ENCODE measurements at places on chromosomes 1 and 21. TPM values are rescaled to one million over a fixed set of nuclear protein-coding genes. Genes with fewer than 3 reads are reported as not detected.
A peak's percentile ranks its signal among the peaks of the same experiment; 100 is the strongest.

GRCh38 chr1:192399161-192399560 lies 82.4 kb downstream of the RGS21 start:
- DNase-seq = no peak

Gene ADCY10
- 0.06 TPM for total RNA-seq

Gene SLC16A4
- 1.2 TPM for total RNA-seq

GRCh38 chr1:38677756-38678155 lies 181.8 kb downstream of the RRAGC start:
- DNase-seq = no peak

GRCh38 chr1:211625040-211625439 lies 46.1 kb upstream of the SLC30A1 start:
- DNase-seq = no peak

DNA sequence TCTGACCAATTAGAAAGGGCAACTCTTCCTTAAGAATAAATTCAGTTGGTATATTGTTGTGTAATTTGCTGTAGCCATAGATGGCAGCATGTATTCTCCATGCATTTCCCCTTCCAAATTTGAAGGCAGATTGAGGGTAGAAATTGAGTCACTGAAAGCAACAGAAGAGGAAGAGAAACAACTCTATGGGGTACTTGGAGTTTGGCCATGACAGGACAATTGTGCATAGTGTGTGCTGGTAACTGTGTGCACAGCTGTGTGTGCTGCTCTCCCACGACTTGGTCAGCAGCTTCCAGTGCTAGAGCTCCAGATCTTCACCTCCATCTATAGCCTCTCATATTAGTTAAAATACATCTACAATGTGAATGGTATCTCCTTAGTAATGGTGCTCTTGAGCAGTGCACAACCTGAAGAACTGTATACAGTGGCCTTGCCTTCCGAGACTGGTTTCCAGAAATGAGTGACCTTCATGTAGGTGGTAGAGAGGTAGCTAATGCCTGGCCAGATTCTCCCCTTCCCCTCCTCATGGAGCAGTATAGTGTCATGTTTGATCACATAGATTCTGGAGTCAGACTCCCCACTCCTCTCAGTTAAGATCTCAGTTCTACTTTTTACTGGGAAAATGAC lies 882 bp upstream of the FCAMR start:
- no peak for DNase-seq

Gene OLFML2B
- 0.53 TPM for total RNA-seq

GRCh38 chr1:20037877-20038276 lies 32.1 kb upstream of the PLA2G5 start:
- DNase-seq = no peak

GRCh38 chr1:175203570-175204068 lies 11.0 kb upstream of the KIAA0040 start:
- DNase-seq = no peak

DNA sequence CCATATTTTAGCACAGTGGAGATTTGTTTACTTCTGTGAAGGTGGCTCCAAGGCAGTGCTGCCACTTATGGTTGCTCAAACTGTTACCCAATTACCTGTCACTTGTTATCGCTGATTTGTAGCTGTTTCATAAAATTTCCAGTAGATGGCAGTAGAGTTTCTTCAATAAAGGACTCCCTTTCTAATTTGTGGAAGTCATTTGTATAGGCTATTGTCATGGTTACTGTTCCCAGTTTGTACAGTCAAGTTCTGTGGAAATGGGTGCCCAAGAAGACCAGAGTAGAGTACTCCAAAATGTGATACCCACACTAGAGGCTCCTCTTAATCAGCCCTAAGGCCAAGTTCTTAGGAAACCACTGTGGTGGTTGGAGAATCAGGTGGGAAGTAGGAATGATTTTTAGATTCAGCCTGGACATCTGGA lies 186.1 kb downstream of the CLEC20A start:
- peak; percentile 51 for DNase-seq

- DNase-seq = no peak
Observed at GRCh38 chr1:74699331-74699730, 25.7 kb upstream of the ERICH3 start.

GRCh38 chr1:28395181-28395580 lies 25.6 kb downstream of the PHACTR4 start:
- DNase-seq = no peak

DNA sequence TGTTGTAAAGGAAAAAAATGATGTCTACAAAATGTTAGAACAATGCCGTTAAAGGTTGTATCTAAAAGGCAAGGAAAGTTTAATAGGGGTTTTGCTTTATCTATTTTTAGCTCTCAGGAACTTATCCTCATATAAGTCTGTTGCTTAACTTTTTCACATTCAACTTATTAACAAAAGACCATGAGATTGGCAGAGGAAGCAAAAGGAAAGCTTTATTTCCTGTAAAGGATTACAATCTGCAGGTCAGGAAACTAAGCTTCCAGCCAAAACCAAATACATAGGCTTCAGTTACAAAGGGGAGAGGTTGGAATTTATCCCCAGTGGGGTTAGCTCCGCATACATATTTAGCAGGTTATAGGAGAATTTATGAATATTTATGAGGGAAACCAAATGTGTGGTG lies 58.7 kb upstream of the KIAA1614 start:
- DNase-seq = no peak

GRCh38 chr1:174314433-174314832 lies 133.3 kb upstream of the GPR52 start:
- DNase-seq = no peak

- no peak for DNase-seq
Observed at GRCh38 chr1:118122234-118123004, 62.6 kb downstream of the SPAG17 start.

Gene DBT
- total RNA-seq = 4.1 TPM

Gene KCNK1
- 0.70 TPM for total RNA-seq

DNA sequence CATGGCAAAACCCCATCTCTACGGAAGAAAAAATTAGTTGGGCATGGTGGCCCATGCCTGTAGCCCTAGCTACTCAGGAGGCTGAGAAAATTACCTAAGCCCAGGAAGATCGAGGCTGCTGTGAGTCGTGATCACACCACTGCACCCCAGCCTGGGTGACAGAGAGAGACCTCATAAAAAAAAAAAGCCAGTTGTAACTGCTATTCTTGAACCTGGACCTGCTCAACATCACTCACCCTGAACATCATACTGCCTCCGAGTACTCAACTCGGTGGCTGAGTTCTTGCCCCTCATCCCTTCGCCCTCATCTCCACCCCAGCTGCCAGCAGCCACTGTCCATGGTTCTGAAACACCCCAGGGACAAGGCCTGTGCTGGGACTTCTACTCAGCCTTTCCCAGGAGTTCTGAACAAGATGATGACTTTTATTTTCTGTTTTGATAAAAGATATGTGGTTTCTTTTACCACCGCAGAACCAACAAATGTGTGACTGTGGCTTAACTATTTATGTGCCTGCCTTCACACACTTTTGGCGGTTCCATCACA lies 5.4 kb upstream of the DISP3 start:
- no peak for DNase-seq

Gene FCMR
- 1.1 TPM for total RNA-seq

GRCh38 chr1:82466891-82467290 lies 666.2 kb downstream of the ADGRL2 start:
- no peak for DNase-seq

DNA sequence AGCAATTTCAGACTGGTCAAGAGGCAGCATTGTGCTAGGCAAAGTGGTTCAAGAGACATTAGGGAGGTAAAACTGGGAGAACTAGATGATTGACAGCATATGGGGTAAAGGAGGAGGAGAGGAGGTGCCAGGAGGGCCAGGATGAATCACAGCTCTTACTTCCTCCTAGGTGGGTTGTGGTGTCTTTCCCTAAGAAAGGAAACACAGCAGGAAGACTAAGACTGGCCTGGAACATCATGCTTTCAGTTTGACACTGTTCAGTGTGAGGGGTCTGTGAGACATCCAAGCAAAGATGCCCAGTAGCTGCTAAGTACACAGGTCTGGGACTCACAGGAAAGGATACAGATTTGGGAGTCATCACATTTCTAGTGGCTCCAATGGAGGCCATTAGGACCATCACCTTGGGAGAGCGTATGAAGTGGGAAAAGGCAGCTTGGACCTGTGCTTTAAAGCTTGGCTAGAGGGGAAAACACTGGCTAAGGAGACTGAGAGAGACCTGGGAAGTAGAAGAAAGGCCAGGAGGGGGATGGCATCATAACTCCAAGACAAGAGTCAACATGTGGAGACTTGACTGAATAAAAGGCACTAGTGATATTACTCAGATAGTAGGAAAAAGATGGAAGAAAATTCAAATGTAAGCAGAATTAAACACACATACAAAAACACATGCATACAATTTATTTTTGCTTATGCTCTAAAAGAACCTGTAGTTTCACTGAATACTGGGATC lies 17.3 kb downstream of the CD58 start:
- DNase-seq = no peak

All from glomerular endothelial cell (primary cell).